ENCODE measurements at places on chromosomes 12 and 14. TPM values are rescaled to one million over a fixed set of nuclear protein-coding genes. Genes with fewer than 3 reads are reported as not detected.

GRCh38 chr14:52706286-52706685 is 714 bp upstream of the PSMC6 start:
- H3K36me3 ChIP-seq, result peaks cover 6% of the 10 kb centered on the region
- H3K4me3 ChIP-seq, result peak overlapping the region; percentile 94
- peaks cover 13% of the 10 kb centered on the region for H3K4me1 ChIP-seq
- no peak for DNase-seq
- H3K27me3 ChIP-seq, result no peaks in the 10 kb centered on the region
- H3K27ac ChIP-seq, result peak overlapping the region; percentile 95

Gene ZDHHC22
- total RNA-seq, result not detected

Gene DLGAP5
- total RNA-seq, result not detected

Gene ERP27
- not detected for total RNA-seq

DNA sequence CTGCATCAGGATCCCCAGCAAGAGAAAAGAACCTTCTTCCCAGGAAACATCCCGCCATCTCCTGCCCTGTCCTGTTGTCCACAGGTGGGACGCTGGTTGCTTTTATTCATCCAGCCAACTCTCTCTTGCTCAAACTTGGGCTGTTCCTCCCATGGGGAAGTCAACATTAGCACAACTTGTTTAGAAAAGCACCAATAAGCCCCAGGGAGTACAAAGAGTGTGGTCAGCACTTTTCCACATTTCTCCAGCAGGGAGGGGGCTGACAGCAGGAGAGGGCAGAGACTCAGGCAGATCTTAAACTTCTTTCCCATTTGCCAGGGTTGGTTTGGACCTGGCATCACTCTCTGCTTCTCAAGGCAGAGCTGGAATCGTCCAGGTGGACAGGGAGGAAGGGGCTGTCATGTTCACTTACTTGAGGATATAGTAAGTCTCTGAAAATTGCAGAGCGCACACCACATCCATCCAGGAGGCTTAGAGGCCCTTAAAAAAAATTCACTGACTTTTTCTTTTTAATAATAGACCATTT is 74.9 kb downstream of the RBM19 start:
- H3K36me3 ChIP-seq, result peaks cover 4% of the 10 kb centered on the region
- no peaks in the 10 kb centered on the region for H3K4me1 ChIP-seq
- H3K27ac ChIP-seq, result no peak overlapping the region
- no peak for DNase-seq

- H3K27me3 ChIP-seq, result no peaks in the 10 kb centered on the region
- H3K4me3 ChIP-seq, result no peak overlapping the region
- no peaks in the 10 kb centered on the region for H3K36me3 ChIP-seq
- H3K4me1 ChIP-seq, result no peaks in the 10 kb centered on the region
- no peak overlapping the region for H3K27ac ChIP-seq
- no peak for DNase-seq
Observed at GRCh38 chr12:23684121-23684520, 265.3 kb downstream of the SOX5 start.

Gene SSTR1
- not detected for total RNA-seq

DNA sequence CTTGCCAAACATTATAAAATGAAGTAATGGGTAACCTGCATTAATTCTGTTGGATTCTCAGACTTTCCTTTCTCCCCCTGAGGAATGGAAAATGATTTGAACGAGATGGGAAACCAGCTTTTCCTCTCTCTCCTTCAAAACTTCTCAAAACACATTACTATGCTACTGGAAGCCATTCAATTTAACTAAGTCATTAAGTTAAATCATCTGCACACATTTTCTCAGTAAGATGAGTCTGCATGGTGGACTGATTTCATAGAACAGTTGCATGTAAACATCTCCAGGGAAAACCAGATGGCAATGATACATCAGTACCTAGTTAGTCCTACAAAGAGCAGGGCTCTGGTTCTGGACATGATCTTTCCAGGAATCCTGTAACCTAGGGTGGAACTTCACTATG is 59.9 kb downstream of the BMP4 start:
- H3K4me1 ChIP-seq, result no peaks in the 10 kb centered on the region
- H3K36me3 ChIP-seq, result no peaks in the 10 kb centered on the region
- no peak overlapping the region for H3K27ac ChIP-seq
- H3K27me3 ChIP-seq, result no peaks in the 10 kb centered on the region
- no peak for DNase-seq
